Activated T-helper 1 cell treated with anti-CD3 and anti-CD28 coated beads, Interleukin-12 subunit alpha, Interleukin-12 subunit beta, Interleukin-2, Interleukin-4 antibody, amounts not matched to agents 30 ng/mL and 10 ng/mL and 1 ng/mL, durations not matched to agents 14 hours and 24 hours and 36 hours (primary cell): ENCODE measurements at places on chromosomes 6 and 20.

DNA sequence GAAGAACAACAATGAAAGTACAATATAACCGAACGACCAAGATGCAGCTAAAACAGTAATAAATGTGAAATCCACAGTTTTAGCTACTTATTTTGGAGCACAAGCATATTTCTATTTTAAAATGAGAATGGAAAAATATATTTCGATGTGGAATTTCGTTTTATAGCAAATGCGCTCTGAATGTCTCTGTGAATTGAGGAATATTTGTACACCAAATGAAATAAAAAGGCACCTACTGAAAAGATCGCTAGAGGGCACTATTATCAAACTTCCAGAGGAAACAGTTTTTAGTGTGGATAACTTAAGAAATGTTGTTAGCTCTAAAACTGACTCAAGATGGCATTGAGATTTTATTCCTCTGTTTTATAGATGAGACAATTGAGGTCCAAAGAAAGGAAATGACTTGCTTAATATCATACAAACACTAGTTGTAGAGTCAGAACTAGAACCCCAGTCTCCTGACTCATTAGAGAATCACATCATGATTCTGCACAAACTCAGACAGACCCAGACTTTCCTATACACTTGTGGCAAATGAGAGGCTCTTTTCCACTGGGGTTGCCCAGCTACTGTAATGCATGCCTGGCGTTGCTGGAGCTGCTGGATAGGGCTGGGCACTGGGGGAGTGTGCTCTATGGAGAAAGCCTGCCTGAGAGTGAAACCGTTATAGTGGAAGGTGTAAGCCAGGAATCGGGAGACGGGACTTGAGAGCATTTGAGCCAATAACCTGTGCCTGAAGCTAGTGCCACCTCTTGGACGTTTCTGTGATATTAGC lies 51.9 kb downstream of the GCLC start:
- no peak for DNase-seq

- DNase-seq = no peak
These were observed 323.3 kb upstream of the NT5E start for GRCh38 chr6:85126485-85127167.

DNA sequence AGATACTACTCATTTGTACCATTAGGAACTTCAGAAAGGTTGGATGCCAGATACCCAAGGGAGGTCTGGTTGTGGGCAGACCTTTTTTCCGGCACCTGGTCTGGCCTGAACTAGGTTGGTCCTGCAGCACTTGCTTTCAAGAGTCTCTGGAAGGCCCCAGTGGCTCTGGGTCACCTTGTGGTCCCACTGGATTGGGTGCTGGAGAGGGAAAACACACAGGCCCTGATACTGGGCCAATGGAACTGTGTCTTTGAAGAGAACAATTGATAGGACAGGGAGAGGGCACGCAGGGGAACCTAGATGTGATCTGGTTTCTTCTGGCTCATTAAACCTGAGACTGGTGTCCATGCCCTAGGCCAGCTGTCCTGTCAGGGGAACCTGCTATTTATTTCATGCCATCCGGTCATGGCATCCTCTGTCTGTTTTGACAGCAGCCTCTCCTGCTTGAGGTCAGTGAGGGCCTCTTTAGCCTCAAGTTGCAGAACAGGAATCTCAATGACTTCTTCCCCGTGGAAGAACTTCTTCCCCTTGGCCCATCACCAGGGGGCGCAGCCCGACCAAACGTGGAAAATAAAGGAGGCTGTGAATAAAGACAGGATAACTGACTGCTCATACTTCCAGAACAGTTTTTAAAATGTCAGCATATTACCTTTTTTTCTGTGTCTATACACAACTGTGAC lies 25.0 kb downstream of the TAF8 start:
- peak; percentile 33 for DNase-seq

DNA sequence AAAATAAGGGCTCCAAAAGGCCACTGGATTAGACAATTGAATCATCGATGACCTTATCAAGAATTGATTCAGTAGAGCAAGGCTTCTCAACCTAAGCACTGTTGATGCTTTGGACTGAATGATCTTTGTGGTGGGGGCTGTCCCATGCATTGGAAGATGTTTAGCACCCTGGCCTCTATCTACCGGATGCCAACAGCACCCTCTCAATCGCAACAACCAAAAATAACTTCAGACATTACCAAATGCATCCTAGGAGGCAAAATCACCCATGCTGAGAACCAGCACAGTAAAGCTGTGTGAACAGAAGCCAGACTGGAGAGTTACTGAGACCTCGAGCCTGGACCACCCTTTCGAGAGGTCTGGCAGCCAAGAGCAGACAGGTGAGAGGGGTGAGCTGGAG lies 67.5 kb downstream of the TBC1D7 start:
- DNase-seq = no peak

DNA sequence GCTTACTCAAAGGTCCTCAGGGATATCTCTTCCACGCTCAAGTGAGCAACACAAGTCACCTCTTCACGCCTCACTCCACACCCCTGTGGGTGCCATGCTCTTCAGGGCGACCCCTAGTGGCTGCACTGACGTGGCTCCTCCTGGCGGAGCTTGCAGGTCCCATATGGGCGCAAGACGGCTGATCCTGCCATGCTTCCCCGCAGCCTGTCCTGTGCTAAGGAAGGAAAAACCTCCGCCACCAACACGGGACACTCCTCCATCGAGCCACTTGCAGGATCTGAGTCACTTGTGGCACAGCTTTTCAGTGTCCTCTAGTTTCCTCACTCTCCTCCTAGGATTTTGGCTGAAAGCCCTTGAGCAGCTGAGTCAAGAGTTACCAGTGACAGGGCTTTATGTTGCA lies 90.7 kb downstream of the KHDC1L start:
- no peak for DNase-seq

- DNase-seq = no peak
These were observed 821 bp downstream of the DHX35 start for GRCh38 chr20:38962928-38963401.

GRCh38 chr6:117530467-117531242 lies 48.2 kb downstream of the DCBLD1 start:
- DNase-seq = no peak

DNA sequence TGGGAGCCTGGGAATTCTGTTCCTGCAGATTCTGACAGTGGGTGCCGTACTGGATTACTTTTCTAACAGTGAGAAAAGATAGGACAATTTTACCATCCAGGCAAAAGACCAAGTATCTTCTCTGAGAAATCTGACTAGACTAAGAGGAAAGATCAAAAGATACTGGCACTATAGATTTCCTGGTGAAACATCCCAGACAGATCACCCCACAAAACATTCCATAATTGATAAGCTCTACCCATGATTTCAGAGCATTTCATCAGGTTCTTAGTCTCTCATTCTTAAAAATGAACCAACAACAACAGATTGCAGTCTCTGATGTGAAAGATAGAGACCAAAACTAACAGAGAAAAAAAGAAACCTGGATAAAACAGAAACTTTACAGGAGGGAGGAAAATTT lies 13.6 kb upstream of the UBR2 start:
- DNase-seq = no peak

DNA sequence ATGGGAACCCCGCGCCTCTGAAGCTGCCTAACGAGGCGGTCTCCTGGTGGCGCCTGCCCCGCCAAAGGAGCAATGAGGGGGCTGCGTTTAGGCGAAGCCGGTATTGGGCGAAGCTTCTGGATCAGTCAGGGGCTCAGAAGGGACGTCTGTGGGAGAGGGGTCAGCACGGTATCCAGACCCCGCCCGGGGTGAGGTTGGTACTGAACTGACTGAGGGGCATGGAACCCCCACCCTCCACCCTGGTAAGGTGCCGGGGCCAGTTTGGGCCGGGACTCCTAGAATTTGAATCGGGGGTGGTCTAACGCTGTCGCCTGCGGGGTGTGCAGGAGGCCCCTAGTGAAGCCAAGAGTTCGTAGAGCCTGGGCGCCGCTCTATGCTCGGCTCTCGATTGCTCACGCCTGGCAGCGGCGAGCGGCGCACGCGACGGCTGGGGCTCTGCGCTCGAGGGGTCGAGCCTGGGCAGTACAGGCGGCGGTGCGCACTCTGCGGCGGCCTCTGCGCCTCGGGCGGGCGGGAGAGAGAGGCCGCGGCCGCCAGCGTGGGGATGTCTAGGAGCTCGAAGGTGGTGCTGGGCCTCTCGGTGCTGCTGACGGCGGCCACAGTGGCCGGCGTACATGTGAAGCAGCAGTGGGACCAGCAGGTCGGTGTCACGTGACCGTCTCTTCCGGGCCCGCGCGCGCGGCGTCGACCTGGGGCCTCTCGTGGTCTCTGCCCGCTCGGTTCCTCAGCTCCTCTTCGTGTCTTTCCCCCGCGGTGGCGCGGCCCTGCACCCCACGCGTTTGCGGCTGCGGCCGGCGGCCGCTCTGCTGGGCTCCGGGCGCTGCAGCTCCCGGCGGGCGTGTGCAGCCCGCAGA lies at the start of the genes KAT14 and PET117:
Gene KAT14, plus strand, starts transcription at position 452 of the 854 bp plus-strand sequence. CDS start 4,798 bp downstream, outside the sequence.
Gene PET117, plus strand, starts transcription at position 452 of the 854 bp plus-strand sequence. Its CDS starts 93 bp downstream, at position 545.
- peak; percentile 90 for DNase-seq

GRCh38 chr6:152750694-152751093 lies at the start of gene VIP:
VIP (plus strand) TSS chr6:152750797; CDS start chr6:152752178, 1,381 bp downstream.
- DNase-seq = no peak
